ENCODE measurements at places on chromosomes 5 and 9. TPM values are rescaled to one million over a fixed set of nuclear protein-coding genes. Genes with fewer than 3 reads are reported as not detected.

PCDHGC3 gene
- 61.3 TPM for total RNA-seq

DNA sequence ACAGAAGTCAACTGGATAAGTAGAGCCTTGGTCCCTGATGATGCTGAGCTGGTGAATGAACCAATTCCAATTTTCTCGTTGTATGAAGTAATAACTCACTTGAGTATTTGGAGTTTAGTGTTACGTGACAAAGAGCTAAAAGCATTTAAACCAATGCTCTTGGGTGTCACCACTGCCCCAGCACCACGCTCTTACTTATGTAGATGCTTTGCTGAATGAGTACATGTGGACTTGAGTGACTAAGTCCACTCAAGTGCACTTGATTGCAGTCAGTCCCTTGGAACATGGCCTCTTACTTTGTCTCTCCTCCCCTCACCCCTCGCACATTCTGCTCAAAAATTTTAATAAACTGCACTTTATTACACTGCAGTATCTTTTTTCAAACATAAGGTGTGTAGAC, 184.0 kb downstream of the MAN2A1 start:
- no peak for DNase-seq

PDZD2 gene
- total RNA-seq: not detected

DNA sequence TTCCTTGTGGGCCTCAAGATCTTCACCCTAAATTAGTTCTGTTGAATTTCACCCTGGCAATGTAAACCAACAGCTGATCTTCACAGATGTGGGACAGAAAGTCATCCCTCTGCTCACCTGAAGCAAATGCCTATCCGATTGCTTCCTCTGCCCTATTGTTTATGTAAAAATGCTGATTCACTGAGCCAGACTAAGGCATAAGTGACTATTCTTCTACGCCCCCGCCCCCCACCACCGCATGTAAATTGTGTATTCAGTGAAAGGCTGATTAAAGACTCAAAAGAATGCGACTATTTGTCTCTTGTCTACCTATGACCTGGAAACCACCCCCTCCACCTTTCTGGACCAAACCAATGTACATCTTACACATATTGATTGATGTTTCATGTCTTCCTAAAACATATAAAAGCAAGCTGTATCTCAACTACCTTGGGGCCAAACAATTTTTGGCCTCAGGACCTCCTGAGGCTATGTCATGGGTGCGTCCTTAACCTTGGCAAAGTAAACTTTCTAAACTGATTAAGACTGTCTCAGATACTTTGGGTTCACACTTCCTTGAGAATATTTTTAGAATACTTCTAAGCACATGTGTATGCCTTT, 129.7 kb upstream of the BOD1 start:
- no peak for DNase-seq

GRCh38 chr5:149344151-149344550, 1.1 kb upstream of the GRPEL2 start:
- no peak for DNase-seq

GRCh38 chr5:80701597-80701996, 46.8 kb upstream of the DHFR start:
- DNase-seq: no peak

GRCh38 chr5:15513431-15513830, 13.5 kb downstream of the FBXL7 start:
- DNase-seq: no peak

DNA sequence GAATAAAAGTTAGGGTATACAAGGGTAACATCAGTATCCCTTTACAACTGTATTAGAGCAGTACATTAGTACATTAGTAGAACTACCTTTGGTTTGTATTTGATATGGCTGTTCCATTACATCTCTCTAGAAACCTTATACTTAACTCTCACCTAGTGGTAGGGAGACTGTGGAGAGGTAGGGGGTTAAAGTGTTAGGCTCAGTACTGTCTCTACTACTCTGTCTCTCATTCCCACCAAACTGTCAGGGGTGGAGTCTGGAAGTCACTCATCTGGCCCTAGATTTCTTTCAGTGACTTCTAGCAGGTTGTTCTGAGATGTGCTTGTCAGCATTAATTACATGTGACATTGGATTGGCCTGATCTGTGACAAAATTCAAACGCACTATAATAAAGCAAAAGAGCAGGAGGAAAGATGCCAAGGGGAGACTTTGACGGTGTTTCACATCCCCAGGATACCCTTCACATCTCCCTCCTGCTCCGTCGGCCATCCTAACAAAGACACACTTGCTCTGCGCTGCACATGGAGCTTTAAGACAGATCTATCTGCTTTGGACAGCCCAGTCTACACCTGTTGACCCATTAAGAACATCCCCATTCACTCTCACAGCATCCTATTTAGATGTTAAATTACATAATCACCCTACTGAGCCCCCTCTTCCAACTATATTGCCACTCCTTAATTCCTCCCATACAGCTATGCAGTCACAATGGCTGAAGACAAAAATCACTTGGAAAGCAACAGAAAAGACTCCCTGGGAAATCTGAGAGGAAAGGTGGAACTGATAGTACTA, 1043.0 kb upstream of the DMAC1 start:
- no peak for DNase-seq

DNA sequence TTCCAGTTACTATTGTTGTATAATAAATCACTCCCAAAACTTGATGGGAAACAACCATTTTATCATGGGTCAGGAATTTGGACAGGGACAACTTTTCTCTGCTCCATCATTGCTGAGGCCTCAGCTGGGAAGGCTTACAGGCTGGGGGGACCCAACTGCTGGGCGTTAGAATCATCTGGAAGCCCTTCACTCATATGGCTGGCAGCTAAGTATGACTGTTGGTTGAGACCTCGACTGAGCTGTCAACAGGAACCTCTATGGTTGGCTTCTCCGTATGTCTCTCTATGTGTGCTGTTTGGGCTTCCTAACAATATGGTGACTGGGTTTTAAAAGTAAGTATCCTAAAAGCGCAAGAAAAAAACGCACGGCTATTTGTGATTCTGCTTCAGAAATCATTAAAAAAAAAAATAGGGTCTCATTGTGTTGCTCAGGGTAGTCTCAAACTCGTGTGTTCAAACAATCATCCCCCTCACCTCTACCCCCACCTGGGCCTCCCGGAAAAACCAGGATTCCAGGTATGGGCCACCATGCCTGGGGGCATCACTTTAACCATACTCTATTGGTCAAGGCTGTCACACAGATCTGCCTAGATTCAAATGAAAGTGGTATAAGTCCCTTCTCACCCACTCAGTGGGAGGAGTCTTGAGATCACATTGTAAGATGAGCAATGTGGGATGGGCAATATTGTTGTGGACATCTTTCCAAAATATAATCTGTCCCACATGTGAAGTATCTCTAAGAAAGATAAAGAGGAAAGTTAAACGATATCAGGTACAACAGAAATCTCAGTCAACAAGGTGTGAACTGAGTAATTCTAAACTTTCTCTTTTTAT, 15.2 kb downstream of the FNBP1 start:
- no peak for DNase-seq

SLC6A18 gene
- total RNA-seq: not detected

Data from Karpas-422 (cell line).